Spinal cord (tissue), 10 donors: ENCODE measurements at places on chromosomes 12 and 14. TPM values are rescaled to one million over a fixed set of nuclear protein-coding genes. Genes with fewer than 3 reads are reported as not detected.

The KRT3 gene
- total RNA-seq, result 0.10 TPM

DNA sequence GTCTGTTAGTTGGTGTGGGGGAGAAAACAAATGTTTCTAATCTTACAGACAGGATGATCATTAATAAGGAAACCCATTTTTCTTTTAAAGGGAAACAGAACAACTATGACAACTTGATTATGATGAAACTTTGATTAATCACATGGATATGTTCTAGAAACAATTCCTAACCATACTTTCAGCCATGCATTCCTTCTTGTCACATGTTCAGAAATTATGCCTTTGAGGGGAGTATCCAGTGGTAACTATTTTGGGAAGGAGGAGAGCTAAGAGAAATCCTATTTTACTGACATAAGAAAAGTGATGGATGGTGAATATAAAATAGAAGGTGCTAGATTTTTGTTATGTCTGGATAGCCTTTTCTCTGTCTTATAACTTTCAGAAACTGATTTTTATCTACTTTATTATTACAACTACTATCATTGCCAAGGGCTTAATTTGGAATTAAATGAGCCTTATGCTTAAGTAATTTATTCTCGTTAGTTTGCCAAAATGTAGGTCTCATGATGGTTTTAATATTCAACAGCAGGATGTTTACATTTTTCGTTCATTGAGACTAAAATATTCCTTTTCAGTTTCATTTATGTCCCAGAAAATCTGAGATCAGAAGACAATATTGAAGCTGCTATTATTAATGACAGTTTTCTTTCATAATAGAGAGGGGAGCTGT lies 200.1 kb downstream of the TMTC2 start:
- no peaks in the 10 kb centered on the region for H3K27me3 ChIP-seq
- H3K4me1 ChIP-seq, result peaks cover 2% of the 10 kb centered on the region
- H3K36me3 ChIP-seq, result no peaks in the 10 kb centered on the region
- no peak overlapping the region for H3K27ac ChIP-seq
- no peak overlapping the region for H3K4me3 ChIP-seq
- no peak for DNase-seq

GRCh38 chr14:54738009-54738408 lies 164.6 kb downstream of the GCH1 start:
- no peaks in the 10 kb centered on the region for H3K27me3 ChIP-seq
- no peak for DNase-seq
- H3K4me3 ChIP-seq, result no peak overlapping the region

GRCh38 chr12:131738196-131738595 lies 27.3 kb downstream of the SFSWAP start:
- peaks cover 63% of the 10 kb centered on the region for H3K36me3 ChIP-seq
- H3K4me1 ChIP-seq, result peaks cover 15% of the 10 kb centered on the region
- no peak overlapping the region for H3K4me3 ChIP-seq
- no peaks in the 10 kb centered on the region for H3K27me3 ChIP-seq
- peak overlapping the region; percentile 61 for H3K27ac ChIP-seq
- no peak for DNase-seq

- no peaks in the 10 kb centered on the region for H3K4me1 ChIP-seq
- no peaks in the 10 kb centered on the region for H3K36me3 ChIP-seq
- H3K4me3 ChIP-seq, result no peak overlapping the region
- no peak for DNase-seq
- no peak overlapping the region for H3K27ac ChIP-seq
Measured at GRCh38 chr12:82314406-82314892, 43.7 kb downstream of the CCDC59 start.

GRCh38 chr12:48924617-48925303 lies 532 bp downstream of the FKBP11 start:
- H3K27ac ChIP-seq, result peak overlapping the region; percentile 64
- peaks cover 25% of the 10 kb centered on the region for H3K36me3 ChIP-seq
- H3K27me3 ChIP-seq, result no peaks in the 10 kb centered on the region
- H3K4me3 ChIP-seq, result peak overlapping the region; percentile 70

GRCh38 chr14:103685276-103686211 lies 29.7 kb downstream of the XRCC3 start:
- DNase-seq, result no peak
- peaks cover 13% of the 10 kb centered on the region for H3K4me1 ChIP-seq
- H3K36me3 ChIP-seq, result peaks cover 60% of the 10 kb centered on the region
- no peaks in the 10 kb centered on the region for H3K27me3 ChIP-seq
- H3K4me3 ChIP-seq, result no peak overlapping the region
